ENCODE measurements at places on chromosomes 6 and 20. TPM values are rescaled to one million over a fixed set of nuclear protein-coding genes. Genes with fewer than 3 reads are reported as not detected.

- no peak overlapping the region for H3K27ac ChIP-seq
- no peaks in the 10 kb centered on the region for H3K36me3 ChIP-seq
- no peak for DNase-seq
- no peaks in the 10 kb centered on the region for H3K4me1 ChIP-seq
These were observed 20.9 kb downstream of the SCAF8 start for GRCh38 chr6:154754152-154754551.

- no peak overlapping the region for H3K27ac ChIP-seq
- H3K36me3 ChIP-seq = no peaks in the 10 kb centered on the region
- no peak overlapping the region for H3K4me3 ChIP-seq
- no peaks in the 10 kb centered on the region for H3K27me3 ChIP-seq
- H3K4me1 ChIP-seq = no peaks in the 10 kb centered on the region
These were observed 1023.6 kb upstream of the CITED2 start for GRCh38 chr6:140398076-140398475.

DNA sequence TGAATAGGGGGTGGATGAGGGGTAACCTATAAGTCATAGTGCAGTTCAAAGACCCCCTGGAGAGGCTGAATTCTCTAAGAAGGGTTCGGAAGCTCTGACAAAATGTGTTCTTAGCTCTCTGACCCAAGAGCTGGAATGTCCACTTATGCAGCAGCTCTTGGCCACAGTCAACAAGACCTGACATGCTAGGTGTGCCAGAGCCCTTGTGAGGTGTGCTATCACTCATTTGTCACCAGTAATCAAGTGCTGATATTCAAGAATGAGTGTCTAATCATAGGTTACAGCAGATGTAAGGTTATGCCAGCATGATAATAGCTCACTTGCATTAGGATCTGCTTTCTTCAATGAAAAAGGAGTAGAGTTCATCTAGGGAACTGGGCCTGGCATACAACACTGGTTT lies 28.1 kb downstream of the TOMM6 start:
- no peaks in the 10 kb centered on the region for H3K27me3 ChIP-seq
- no peak for DNase-seq
- H3K4me1 ChIP-seq = no peaks in the 10 kb centered on the region
- H3K27ac ChIP-seq = no peak overlapping the region
- no peaks in the 10 kb centered on the region for H3K36me3 ChIP-seq

GRCh38 chr6:1597121-1597744 lies 12.5 kb upstream of the FOXC1 start:
- H3K27ac ChIP-seq = no peak overlapping the region
- no peaks in the 10 kb centered on the region for H3K4me1 ChIP-seq
- H3K36me3 ChIP-seq = no peaks in the 10 kb centered on the region
- no peak overlapping the region for H3K4me3 ChIP-seq

- H3K36me3 ChIP-seq = no peaks in the 10 kb centered on the region
- H3K27me3 ChIP-seq = no peaks in the 10 kb centered on the region
- H3K4me3 ChIP-seq = no peak overlapping the region
- DNase-seq = no peak
- peak overlapping the region; percentile 60 for H3K27ac ChIP-seq
- H3K4me1 ChIP-seq = no peaks in the 10 kb centered on the region
These were observed 170.3 kb downstream of the TSHZ2 start for GRCh38 chr20:53142225-53143127.

GRCh38 chr6:76073281-76073680 lies 819 bp upstream of the IMPG1 start:
- H3K27ac ChIP-seq = no peak overlapping the region
- H3K4me1 ChIP-seq = no peaks in the 10 kb centered on the region
- H3K36me3 ChIP-seq = no peaks in the 10 kb centered on the region
- no peak for DNase-seq
- H3K27me3 ChIP-seq = no peaks in the 10 kb centered on the region
- H3K4me3 ChIP-seq = no peak overlapping the region

DNA sequence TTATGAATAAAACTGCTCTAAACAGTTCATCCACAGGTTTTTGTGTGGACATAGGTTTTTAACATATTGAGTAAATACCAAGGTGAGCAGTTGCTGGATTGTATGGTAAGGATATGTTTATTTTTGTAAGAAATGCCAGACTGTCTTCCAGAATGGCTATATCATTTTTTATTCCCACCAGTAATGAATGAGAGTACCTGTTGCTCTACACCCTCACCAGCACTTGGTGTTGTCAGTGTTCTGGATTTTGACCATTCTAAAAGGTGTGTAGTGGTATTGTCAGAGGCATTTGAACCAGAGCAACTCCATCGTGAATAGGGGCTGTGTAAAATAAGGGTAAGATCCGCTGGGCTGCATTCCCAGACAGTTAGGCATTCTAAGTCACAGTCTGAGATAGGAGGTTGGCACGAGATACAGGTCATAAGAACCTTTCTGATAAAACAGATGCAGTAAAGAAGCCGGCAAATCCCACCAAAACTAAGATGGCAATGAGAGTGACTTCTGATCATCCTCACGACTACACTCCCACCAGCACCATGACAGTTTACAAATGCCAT lies 12.9 kb upstream of the NT5E start:
- no peak overlapping the region for H3K4me3 ChIP-seq
- no peaks in the 10 kb centered on the region for H3K27me3 ChIP-seq
- no peak for DNase-seq
- H3K4me1 ChIP-seq = no peaks in the 10 kb centered on the region

DNA sequence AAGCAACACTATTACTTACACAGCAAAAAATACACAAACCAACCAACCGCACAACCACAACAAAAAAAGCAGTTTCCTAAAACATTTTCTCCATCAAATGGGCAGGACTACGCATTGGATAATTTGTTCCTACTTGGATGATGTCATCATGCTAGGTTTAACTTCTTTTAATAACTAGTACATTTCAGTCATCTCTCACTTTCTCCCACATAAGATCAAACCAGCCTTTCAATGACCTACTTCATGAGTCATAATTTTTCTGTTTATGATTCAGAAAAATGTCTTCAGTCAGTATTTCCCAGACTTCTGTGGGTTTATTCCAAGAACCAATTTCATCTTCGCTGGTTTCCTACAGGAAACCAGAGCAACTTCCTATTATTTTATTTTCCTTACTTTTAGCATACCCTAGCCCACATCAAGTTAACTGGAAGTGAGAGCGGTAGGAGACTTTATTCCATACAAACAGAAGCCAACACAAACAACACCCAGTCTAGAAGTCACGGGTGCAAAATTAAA lies 134.2 kb downstream of the GMDS start:
- no peaks in the 10 kb centered on the region for H3K27me3 ChIP-seq
- peak overlapping the region; percentile 20 for H3K27ac ChIP-seq
- DNase-seq = no peak

DNA sequence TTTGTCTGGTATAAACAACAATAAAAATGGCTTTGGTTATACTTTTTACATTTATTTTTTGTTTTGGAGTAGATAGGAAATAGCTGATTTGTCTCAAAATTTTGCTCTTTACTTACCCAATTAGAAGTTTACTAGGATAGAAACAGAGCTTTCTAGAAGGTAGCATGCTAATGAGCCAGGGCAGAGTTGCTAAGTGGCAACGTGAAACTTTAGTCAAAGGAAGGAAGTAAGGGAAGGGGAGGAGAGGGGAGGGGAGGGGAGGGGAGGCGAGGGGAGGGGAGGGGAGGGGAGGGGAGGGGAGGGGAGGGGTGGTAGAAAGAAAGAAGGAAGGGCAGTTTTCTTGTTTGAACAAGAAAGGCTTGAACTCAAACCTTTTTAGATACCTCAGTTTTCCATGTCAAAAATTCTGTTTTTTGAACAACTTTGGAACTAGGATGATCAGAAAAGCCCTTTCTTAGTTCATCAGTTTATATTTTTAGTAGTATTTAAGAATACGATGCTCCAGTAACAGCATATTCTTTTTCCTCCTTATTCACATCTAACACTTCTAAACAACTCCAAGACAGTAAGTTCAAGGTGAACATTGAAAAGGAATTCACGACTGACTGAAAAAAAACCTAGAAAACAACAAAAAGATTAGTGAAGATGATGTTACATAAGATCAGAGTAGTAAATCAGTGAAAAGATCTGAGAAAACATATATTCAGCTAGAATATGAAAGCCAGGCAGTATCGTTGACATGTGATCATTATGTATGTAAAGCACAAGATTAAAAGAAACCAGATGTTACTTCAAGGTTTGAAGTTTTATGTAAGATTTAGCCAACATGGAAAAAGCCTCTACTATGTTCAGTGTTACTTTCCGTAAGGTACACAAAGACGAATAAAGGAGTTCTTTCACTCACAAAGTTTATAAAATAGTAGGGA lies 263.4 kb downstream of the ARHGAP18 start:
- H3K27me3 ChIP-seq = no peaks in the 10 kb centered on the region
- no peaks in the 10 kb centered on the region for H3K36me3 ChIP-seq
- DNase-seq = no peak
- no peaks in the 10 kb centered on the region for H3K4me1 ChIP-seq
- H3K4me3 ChIP-seq = no peak overlapping the region

DNA sequence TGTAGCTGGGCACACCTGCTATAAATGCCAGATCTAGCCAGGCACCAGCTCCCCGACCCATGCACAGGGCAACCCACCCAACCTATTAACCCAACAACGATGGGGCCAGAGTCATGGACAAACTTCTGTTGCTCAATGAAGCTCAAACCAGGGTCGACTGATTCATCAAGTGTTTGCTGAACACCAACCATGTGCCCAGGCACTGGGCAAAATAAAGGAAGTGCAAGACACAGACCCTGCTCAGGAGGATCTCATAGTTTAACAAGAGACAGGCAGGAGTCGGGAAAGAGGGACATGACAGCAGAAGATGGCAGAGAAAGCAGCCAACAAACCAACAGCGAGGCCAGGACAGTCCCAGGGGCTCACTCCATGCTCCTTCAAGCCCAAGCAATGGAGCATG lies 18.8 kb downstream of the KCNK5 start:
- no peaks in the 10 kb centered on the region for H3K27me3 ChIP-seq
- DNase-seq = no peak
- H3K36me3 ChIP-seq = no peaks in the 10 kb centered on the region
- H3K27ac ChIP-seq = no peak overlapping the region

- no peaks in the 10 kb centered on the region for H3K4me1 ChIP-seq
- no peak overlapping the region for H3K4me3 ChIP-seq
- DNase-seq = no peak
- no peak overlapping the region for H3K27ac ChIP-seq
- no peaks in the 10 kb centered on the region for H3K27me3 ChIP-seq
These were observed 8.1 kb upstream of the OCSTAMP start for GRCh38 chr20:46558511-46558959.

DNA sequence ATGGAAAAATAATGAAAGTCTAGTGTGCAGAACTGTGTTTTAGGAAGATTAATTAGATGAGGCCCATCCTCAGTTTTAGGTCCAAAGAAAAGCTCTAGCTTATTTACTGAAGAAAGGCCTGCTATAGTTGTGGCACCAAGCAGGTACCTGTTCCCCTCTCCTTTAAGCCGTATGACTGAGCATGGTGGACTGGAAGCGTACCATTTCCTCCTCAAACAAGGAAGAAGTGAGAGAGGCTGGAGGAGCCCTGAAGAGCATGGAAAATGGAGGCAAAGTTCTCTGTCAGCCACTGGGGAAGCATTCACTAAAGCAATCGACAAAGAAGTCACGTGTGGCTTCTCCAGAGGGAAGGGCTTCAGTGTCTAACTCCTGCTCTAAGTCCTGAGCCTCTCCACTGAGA lies 100.2 kb downstream of the MAN1A1 start:
- no peak for DNase-seq
- H3K4me3 ChIP-seq = no peak overlapping the region
- H3K36me3 ChIP-seq = no peaks in the 10 kb centered on the region
- no peaks in the 10 kb centered on the region for H3K27me3 ChIP-seq
- no peak overlapping the region for H3K27ac ChIP-seq

The RIPOR2 gene
- 70.5 TPM for total RNA-seq

The WFDC10B gene
- total RNA-seq = not detected

The TREM2 gene
- 7.7 TPM for total RNA-seq

The SMLR1 gene
- total RNA-seq = not detected

The ERVFRD-1 gene
- total RNA-seq = not detected

The CLVS2 gene
- total RNA-seq = not detected

The BLTP3A gene
- total RNA-seq = 10.5 TPM

The PAK5 gene
- total RNA-seq = not detected

The ULBP1 gene
- total RNA-seq = under 0.01 TPM

The FILIP1 gene
- 2.9 TPM for total RNA-seq

The PLN gene
- 5.7 TPM for total RNA-seq

The SLC17A3 gene
- not detected for total RNA-seq

The EPHA7 gene
- 0.80 TPM for total RNA-seq

The RUNX2 gene
- 7.2 TPM for total RNA-seq
